K562 (cell line): ENCODE measurements at places on chromosomes 4 and X. TPM values are rescaled to one million over a fixed set of nuclear protein-coding genes. Genes with fewer than 3 reads are reported as not detected.

DNA sequence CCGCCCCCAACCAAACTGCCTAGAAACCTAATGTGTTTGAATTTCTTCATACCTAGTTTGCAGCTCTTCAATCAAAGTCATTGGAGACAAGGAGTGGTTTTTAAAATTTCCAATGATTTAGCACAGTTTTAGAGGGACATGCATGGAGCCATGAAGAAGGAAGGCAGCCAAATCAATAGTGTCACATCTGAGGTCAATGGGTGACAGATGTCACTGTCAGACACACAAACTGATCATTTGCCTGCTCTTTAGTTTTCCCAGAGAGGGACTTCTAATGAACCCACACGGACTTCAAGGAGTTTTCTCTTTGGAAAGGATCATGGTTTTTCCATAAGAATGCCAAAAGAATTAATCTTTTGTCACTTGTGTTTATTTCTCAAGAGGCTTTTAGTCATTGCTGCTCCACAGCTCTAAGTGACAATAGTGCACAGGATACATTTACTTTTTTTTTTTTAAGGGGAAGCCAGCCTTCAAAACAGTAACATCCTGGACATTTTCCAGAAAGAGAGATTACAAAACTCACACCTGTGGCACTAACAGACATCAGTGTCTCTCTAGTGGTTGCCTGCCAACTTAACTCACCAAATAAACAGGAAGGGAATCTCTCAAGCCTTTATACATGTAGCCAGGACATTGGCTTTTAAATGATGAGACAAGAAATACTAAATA is 251.1 kb upstream of the DIAPH2 start:
- no peaks in the 10 kb centered on the region for H3K4me1 ChIP-seq
- no peak for DNase-seq
- no peaks in the 10 kb centered on the region for H3K27me3 ChIP-seq
- H3K27ac ChIP-seq = no peak overlapping the region
- no peak overlapping the region for H3K4me3 ChIP-seq
- no peaks in the 10 kb centered on the region for H3K36me3 ChIP-seq

GRCh38 chrX:72276478-72276953 is 532 bp downstream of the RPS4X start:
- H3K27me3 ChIP-seq = no peaks in the 10 kb centered on the region
- peak overlapping the region; percentile 99 for H3K4me3 ChIP-seq
- H3K4me1 ChIP-seq = peaks cover 11% of the 10 kb centered on the region; the same call in 2 of the 3 replicates
- H3K27ac ChIP-seq = peak overlapping the region; percentile 91
- DNase-seq = no peak
- H3K36me3 ChIP-seq = peaks cover 51% of the 10 kb centered on the region

GRCh38 chr4:144411700-144412099 is 234.3 kb upstream of the HHIP start:
- DNase-seq = no peak
- no peaks in the 10 kb centered on the region for H3K36me3 ChIP-seq
- H3K4me1 ChIP-seq = no peaks in the 10 kb centered on the region
- no peak overlapping the region for H3K4me3 ChIP-seq
- H3K27ac ChIP-seq = no peak overlapping the region
- no peaks in the 10 kb centered on the region for H3K27me3 ChIP-seq

- no peak overlapping the region for H3K27ac ChIP-seq
- peaks cover 15% of the 10 kb centered on the region; the same call in 1 of the 3 replicates for H3K36me3 ChIP-seq
- no peaks in the 10 kb centered on the region for H3K27me3 ChIP-seq
Measured at GRCh38 chrX:120236687-120237479, 13.7 kb upstream of the ZBTB33 start.

DNA sequence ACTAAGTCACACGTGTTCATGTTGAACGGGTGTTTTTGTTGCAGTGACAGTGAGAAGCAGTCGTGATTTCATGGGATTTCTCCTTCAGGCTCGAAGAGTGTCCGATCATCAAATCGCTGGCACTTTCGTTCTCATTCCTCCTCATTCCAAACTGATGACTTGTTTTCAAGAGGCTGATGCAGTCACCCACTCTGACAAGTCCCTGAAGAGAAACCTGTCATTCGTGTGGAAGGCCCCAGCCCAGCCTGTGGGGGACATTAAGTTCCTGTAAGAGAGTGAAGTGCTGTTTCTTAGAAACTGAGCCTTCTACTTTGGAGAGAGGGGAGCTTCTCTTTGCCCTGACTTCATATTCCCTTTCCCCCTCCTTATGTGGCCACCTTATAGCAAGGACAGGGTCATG is 8.0 kb downstream of the REELD1 start:
- H3K4me1 ChIP-seq = no peaks in the 10 kb centered on the region
- no peak overlapping the region for H3K27ac ChIP-seq
- DNase-seq = no peak
- no peaks in the 10 kb centered on the region for H3K36me3 ChIP-seq
- H3K4me3 ChIP-seq = no peak overlapping the region

DNA sequence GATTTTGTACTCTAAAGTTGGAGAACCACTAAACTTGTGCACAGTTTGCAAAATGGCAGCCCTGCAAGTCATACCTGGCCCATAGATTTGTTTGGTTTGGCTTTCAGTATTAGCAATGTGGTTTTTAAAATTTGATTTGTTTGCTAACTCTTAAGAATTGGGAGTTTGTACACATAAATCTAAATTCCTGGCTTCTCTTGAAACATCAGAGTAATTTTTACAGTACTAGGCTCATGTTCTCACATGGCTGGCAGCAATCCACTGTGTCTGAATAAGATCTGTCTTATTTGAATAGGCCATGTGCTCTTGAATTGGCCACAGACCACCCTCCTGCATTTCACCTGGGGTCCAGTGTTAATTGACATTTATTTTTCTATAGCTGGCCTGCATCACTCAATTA is 21.3 kb downstream of the DIAPH2 start:
- no peak overlapping the region for H3K27ac ChIP-seq
- no peak overlapping the region for H3K4me3 ChIP-seq
- H3K36me3 ChIP-seq = no peaks in the 10 kb centered on the region

- no peaks in the 10 kb centered on the region for H3K36me3 ChIP-seq
- no peaks in the 10 kb centered on the region for H3K4me1 ChIP-seq
- H3K27ac ChIP-seq = no peak overlapping the region
- H3K4me3 ChIP-seq = no peak overlapping the region
- no peaks in the 10 kb centered on the region for H3K27me3 ChIP-seq
Measured at GRCh38 chr4:141058591-141059512, 74.4 kb downstream of the RNF150 start.

- no peak for DNase-seq
- no peaks in the 10 kb centered on the region; the same call in 2 of the 3 replicates for H3K27me3 ChIP-seq
- H3K4me3 ChIP-seq = no peak overlapping the region
- H3K36me3 ChIP-seq = no peaks in the 10 kb centered on the region
Measured at GRCh38 chr4:109969919-109970318, 57.2 kb downstream of the EGF start.

PHKA2 gene
- 24.7 and 27.9 TPM in 2 replicates for total RNA-seq

H2BW2 gene
- total RNA-seq = not detected in 2 replicates

GABRQ gene
- total RNA-seq = 1.8 and 2.3 TPM in 2 replicates

TMEM33 gene
- 83.5 and 85.9 TPM in 2 replicates for total RNA-seq
